ENCODE measurements at places on chromosomes 3 and 15.
A peak's percentile ranks its signal among the peaks of the same experiment; 100 is the strongest.

- no peak for DNase-seq
These were observed 3.7 kb downstream of the HHATL start for GRCh38 chr3:42698911-42699230.

GRCh38 chr3:141875893-141876380 is 506 bp upstream of the ATP1B3 start:
- peak; percentile 59 for DNase-seq

DNA sequence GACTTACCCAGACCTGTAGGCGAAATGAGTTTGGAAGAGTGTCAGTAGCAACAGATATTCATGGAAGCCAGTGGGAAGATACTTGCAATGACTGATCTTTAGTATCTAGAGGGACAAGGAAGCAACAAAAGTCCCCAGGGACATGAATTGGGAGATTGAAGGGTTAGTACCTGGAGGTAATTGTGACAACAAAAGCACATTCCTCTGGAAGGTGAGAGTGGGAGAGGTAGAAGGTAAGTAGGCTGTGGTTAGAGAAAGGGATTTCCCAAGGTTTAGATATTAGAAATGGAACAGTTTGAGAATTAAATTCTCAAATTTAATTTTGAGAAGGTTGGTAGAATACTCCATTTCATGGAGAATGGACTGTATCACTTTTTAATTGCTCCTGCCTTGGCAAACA is 191.4 kb downstream of the AKAP13 start:
- DNase-seq, result no peak

DNA sequence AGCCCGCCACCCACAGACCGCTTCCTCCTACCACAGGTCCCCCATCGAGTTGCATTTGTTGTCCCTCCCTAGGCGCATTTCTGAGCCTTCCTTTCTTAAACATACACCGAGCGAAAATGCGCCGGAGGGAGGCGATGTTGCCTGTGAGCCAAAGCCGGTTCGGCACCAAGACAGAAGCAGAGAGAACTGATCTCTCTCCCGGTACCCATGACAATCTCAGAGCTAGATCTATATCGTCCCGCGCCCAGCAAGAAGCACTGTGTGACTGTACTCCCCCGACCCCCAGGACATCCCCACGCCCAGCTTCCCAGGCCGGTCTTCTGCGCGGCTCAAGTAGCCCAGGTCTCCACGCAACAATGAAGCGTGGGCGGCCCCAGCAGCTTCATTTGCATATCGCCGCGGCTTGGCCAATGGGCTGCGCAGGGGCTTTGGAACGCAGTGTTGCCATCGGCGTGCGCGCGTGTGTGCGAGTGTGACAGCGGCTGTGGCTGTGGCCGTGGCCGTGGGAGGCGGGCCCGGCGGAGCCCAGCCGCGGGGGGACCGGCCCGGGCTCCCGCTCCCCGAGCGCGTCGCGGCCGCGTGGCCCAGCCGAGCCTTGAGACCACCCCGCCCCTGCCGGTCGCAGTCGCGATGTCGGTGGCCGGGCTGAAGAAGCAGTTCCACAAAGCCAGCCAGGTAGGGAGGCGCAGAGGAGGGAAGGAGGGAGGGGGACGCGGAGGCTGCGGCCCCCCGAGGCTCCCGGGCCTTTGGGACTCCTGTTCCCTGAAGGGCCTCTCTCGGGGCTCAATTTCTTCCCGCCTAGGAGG is at the start of gene SH3GL3:
TSS of gene SH3GL3 (plus strand) at position 438 of the 806 bp plus-strand sequence. CDS start at position 631, 193 bp downstream.
- peak; percentile 38 for DNase-seq

DNA sequence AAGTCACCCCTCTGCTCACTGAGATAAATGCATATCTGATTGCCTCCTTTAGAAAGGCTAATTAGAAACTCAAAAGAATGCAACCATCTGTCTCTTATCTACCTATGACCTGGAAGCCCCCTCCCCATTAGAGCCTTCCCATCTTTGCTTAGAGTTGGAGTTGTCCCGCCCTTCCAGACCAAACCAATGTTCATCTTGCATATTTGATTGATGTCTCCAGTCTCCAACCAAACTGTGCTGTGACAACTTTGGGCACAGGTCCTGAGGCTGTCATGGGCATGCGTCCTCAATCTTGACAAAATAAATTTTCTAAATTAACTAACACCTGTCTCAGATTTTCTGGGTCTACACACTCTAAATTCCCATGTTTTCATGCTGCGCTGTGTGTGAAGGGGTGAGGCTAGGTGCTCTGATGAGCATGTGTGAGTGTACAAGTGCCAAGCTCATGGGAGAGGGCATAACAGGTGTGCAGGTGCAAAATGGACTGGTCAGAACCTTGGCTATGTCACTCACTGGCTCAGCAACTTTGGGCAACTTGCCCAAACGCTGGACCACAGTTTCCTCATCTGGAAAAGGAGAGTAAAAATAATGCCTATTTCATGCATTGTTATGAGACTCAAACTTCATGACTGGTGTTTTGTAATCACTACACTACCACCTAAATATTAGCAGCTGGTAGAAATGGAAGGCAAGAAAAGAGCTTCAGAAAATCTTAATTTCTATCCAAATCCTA is 7.2 kb downstream of the DAPK2 start:
- DNase-seq, result no peak

GRCh38 chr15:69145694-69146492 is 14.5 kb upstream of the GLCE start:
- DNase-seq, result peak; percentile 58

DNA sequence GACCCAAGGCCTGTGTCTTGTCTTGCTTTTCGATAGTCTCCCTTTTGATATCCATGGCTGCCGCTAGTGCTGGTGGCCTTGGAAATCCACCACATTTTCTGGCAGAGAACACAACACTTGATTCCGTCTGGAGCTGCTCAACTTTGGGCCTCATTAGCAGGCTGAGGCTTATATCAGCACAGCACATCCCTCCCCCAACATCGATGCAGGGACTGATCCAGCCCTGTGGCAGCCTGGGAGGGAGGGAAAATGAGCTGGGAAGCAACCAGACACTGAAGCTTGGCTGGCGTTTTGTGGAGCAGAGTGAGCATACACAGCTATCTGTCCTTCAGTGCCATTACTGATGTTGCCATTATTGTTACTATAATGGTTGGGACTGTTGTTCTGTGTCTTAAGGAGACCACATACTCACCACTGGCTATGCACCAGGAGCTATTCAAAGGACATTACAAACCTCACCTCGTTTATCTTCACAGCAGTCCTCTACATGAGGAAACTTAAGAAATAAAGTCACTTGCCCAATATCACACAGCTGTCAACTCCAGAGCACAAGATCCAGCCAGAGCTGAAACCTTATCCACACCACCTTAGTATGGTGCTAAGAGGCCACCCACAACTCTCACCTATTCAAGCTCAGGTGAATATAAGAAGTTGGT is 102.9 kb downstream of the SUCLG2 start:
- no peak for DNase-seq

DNA sequence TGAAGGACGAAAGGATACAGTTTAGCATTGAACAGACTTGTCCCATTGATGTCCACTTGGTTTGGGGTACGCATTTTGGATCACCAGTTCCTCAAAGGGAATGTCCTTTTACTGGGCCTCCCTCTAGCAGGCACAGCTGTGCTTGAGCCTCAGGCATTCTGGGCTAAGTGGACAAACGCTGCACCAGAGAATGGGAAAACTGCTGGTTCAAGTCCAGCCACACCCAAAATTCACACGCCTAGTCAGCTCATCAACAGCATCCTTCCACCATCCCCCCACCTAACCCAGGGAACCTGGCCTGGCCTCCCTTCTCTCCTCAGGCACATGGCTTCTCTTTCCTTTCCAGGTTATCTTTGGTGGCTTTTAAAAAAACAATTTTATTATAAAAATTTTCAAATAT is 59.1 kb upstream of the ALDH1A3 start:
- no peak for DNase-seq

DNA sequence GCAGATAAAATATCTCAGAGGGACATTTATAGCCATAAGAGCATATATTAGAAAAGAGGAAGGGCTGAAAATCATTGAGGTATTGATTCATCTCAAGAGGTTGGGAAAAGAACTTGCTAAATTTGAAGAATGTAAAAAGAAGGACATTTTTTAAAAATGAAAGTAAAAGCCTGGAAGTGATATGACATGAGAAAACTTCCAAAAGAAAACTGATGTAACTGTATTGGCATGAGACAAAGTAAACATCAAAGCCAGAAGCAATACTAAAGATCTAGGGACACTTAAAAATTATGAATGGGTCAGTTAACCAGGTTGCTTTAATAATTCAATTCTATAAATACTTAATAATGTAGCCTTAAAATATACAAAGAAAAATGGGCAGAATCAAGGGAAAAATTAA is 31.9 kb downstream of the CEP63 start:
- no peak for DNase-seq

DNA sequence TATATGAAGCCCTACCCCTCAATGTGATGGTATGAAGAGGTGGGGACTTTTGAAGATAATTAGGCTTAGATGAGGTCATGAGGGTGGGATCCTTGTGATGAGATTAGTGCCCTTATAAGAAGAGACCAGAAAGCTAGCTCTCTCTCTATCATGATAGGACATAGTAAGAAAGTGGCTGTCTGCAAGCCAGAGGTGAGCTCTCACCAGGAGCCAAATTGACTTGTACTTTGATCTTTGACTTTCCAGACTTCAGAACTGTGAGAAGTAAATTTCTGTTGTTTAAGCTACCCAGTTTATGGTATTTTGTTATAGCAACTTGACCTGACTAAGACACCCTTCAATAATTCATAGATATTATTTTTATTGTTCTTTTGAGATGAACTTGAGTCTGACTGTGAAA is 29.9 kb upstream of the MRPL3 start:
- no peak for DNase-seq

Measured in NCI-H774 (cell line).